A549 treated with CORT108297 at 1 μM for 4 hours (cell line): ENCODE measurements at places on chromosomes 2 and 18. TPM values are rescaled to one million over a fixed set of nuclear protein-coding genes. Genes with fewer than 3 reads are reported as not detected.

Gene ABCB11
- 0.01 to 0.02 TPM (median 0.02 TPM) in 5 replicates for total RNA-seq

Gene IGFBP5
- 0.10 to 0.27 TPM (median 0.19 TPM) in 5 replicates for total RNA-seq

Gene VWC2L
- not detected in 5 replicates for total RNA-seq

Gene STARD6
- total RNA-seq, result 0.15 TPM in 1 of 5 replicates, not detected in the others

Gene ABCG5
- not detected in 5 replicates for total RNA-seq

Gene NCOA1
- total RNA-seq, result 8.0 to 10.3 TPM (median 9.9 TPM) in 5 replicates

Gene SKA1
- total RNA-seq, result 11.4 to 14.9 TPM (median 12.0 TPM) in 5 replicates

Gene UGT1A1
- 0.58 to 1.6 TPM (median 0.94 TPM) in 5 replicates for total RNA-seq

Gene TRMT61B
- total RNA-seq, result 14.5 to 22.3 TPM (median 16.9 TPM) in 5 replicates

Gene COLEC12
- total RNA-seq, result 0.02 to 0.08 TPM (median 0.03 TPM) in 5 replicates

Gene GPR39
- 8.3 to 9.9 TPM (median 9.3 TPM) in 5 replicates for total RNA-seq

Gene LHCGR
- total RNA-seq, result not detected in 5 replicates

Gene ABCG8
- total RNA-seq, result not detected in 5 replicates

Gene PIEZO2
- total RNA-seq, result 0.44 to 1.1 TPM (median 0.51 TPM) in 5 replicates

Gene REG1B
- total RNA-seq, result not detected in 5 replicates

Gene TSHZ1
- 5.2 to 6.7 TPM (median 6.4 TPM) in 5 replicates for total RNA-seq

Gene SATB2
- total RNA-seq, result 2.7 to 3.6 TPM (median 3.3 TPM) in 5 replicates

Gene CAPN13
- total RNA-seq, result 0.03 to 0.15 TPM (median 0.05 TPM) in 4 of 5 replicates, not detected in the other
